ENCODE measurements at places on chromosomes 12 and 14.

- DNase-seq = no peak
These were observed 8.6 kb downstream of the ASB2 start for GRCh38 chr14:93967637-93968250.

DNA sequence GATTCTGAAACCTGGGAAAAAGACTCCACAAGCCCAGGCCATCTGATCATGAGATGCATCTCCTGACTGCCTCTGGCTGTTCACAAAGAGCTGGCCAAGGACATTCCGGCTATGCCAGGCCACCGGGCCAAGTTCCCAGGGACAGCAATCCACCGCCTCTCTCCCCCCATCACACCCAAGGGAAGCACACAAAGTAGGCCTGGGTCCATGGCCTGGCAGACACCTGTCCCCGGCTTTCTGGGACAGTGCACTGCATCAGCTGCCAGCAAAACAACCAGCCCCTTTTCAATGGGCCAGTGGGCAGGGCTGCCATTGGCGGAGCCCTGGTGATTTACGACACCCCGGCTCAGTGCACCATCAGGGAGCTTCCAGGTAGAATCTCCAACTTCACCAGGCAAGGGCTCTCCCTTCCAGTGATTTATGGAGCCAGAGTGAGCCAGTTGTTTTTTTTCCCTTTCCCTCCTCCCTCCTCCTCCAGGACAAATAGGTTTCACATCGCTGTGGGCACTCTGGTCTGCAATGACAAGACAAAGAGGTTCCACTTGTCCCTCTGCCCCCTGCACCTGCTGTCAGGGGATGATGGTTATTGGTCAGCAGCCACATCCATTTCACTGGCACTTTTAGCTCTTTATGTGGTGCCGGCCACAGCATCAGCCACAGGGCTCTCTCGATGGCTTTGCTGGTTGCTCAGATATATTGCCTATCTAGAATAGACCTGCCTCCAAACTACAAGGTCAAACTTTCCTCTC, 149.6 kb downstream of the SLC38A6 start:
- no peak for DNase-seq

DNA sequence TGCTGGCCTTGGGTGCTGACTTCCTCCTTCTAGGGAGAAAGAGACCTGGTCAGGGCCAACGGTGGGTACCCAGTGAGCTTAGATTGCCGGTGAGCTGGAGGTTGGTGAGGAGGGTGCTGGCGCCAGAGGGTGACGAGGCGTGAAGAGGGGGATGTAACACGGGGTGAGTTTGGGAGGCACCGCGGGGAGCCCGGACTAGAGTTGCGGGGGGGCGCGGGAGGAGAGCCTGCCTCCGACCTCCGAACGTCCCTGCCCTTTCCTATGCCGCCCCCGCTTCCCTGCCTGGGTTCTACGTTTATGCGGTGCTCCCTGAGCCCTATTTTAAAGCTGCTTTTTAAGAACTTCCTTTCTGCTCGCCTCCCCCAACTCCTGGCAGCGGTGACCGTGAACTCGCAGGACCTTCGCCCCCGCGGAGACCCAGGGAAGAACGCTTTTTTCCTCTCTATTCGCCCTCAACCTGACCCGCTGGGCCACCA, 18.6 kb downstream of the OR6S1 start:
- DNase-seq = no peak

DNA sequence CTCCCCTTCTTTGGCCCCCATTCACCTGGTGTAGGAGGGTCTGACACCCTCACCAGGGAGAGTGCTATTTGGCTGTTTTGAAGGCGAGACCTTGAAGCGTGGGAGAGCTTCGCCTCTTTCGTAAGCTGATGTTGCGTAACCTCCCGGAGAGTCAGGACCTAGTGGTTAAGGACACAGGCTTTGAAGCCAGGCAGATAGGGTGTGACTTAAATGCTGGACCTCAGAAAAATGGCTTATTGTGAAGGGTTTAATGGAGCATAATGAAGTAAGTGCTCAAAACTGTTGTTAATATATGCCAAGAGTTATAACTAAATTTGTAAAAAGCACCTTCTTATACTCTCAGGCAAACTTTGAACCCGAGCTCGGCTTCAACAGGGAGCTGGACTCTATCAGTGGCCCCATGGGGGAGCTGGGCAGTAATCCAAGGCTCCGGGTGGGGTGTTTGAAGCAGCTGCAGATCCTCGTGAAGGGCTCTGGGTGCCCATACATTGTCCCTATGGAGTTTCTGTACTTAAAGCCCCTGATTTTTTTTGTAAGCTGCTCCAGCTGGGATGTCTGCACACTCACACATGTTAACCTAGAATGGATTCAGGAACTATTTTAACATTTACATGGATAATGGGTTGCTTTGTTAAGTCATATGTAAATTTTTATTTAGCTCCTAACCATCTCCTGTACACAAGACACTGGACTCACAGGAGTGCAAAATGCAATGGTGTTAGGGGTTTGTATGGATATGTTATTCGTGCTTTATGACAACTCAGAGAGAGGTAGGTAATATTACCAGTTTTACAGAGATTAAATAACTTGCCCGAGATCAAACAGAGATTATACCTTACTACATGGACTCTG, 26.0 kb downstream of the PPFIBP1 start:
- DNase-seq = peak; percentile 86

DNA sequence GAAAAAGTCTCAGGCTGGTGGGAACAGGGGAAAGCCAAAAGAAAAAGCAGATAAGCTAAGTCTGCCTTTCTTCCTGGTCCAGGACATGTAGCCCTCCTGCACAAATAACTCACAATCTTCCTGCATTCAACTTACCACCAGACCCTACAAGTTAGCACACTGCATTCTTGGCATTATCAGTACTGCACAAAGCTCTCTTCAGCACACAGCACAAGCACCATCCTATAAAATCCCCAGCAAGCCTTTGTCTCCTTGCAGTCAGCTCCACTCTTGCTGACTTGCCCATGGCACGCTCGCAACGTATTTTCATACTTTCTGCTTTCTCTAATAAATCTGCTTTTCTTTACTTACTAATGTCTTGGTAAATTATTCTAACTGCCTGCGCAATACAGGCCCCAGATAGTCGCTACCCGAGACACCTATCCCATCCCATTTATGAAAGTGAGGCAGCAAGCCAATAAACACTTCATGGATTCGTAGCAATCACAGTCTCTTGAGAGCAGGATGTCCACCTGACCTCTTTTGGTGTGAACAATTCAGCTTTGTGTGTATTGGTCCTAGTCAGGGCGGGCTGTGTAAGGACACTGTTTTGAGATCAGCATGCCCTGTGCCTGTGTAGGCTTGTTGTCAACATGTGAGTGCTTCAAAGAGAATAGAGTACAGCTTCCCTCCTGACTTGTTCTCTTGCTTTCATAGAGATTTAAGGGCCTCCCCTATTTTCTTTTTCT, 49.0 kb downstream of the TMEM117 start:
- no peak for DNase-seq

- peak; percentile 26 for DNase-seq
These were observed 27.4 kb upstream of the GUCY2C start for GRCh38 chr12:14723763-14724162.

GRCh38 chr14:101058571-101058970, 155.0 kb upstream of the RTL1 start:
- peak; percentile 39 for DNase-seq

- no peak for DNase-seq
These were observed 123.5 kb upstream of the NOS1 start for GRCh38 chr12:117484901-117485300.

- no peak for DNase-seq
These were observed 672.5 kb upstream of the TMEM132C start for GRCh38 chr12:127594351-127594970.

DNA sequence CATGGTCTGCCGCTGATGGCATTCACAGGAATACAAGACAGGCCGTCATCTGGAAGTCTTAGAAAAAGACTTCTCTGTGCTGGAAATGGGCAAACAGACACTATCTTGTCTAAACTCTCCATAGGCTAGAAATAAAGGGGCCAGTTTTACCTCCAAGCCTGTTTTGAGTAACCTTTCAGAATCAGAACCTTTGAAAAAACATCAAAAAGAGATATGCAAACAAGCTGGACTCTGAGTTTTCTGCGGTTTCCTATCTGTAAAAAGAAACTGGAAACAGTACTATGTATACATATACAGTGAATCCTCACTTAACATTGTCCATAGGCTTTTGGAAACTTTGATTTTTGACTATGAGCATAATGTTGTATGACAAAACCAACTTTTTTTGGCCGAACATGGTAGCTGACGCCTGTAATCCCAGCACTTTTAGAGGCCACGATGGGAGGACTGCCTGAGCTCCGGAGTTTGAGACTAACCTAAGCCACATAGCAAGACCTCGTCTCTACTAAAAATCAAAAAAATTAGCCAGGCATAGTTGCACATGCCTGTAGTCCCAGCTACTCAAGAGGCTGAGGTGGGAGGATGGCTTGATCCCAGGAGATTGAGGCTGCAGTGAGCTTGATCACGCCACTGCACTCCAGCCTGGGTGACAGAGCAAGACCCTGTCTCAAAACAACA, 92.9 kb upstream of the MAX start:
- no peak for DNase-seq

DNA sequence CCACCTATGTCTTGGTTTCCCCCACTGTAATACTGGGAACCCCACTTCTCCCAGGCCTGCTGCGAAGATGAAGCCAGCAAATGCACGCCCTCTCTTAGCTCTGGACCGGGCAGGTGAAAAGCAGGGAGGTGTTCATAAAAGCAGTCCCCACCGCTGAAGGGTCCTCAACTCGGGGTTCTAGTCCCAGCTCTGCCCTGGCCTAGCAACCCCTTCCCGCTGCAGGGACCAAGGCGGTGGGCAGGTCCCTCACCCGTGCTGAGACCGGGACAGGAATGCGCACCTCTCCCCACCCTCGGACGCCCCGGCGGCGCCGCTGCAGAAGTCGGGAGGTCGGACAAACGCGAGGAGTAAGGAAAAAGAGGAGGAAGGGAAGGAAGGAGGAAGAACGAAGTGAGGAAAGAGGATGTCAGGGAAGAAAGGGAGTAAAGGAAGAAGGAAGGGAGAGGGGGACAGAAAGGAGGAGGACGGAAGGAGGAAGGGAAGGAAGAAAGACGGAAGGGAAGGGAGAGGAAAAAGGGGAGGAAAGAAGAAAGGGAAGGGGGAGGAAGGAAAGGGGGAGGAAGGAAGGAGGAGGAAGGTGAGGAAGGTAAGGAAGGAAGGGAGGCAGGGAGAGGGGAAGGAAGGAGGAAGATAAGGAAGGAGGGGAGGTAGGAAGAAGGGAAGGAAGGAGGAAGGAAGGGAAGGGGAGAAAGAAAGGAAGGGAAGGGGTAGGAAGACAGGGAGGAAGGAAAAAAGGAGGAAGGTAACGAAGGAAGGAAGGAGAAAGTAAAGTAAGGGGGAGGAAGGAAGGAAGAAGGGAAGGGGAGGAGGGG, 701 bp downstream of the SPRING1 start:
- DNase-seq = no peak

DNA sequence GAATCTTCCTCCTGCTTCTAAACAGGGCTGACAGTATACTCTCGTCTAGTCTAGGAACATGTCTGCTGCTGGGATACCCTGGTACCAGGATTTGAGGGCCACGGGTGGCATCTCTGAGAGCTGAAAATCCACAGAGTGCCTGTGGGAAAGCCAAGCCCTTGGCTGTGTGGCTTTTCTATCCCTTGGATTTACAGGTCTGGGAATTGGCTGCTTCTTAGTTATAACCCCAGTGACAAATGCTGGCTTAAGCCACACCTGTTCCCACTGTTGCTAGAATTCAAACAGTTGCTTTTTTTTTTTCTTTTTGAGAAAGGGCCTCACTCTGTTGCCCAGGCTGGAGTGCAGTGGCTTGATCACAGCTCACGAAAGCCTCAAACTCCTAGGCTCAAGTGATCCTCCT, 14.3 kb upstream of the RIN3 start:
- no peak for DNase-seq

- peak; percentile 40 for DNase-seq
These were observed 886.2 kb upstream of the MGAT4C start for GRCh38 chr12:87142342-87142741.
